Stimulated activated CD4-positive, alpha-beta T cell treated with anti-CD3 and anti-CD28 coated beads, Interleukin-12 subunit alpha, Interleukin-12 subunit beta, amount 100 ng/mL, for 24 hours (primary cell): ENCODE measurements at places on chromosomes 2 and 18.

GRCh38 chr2:177763531-177764265 lies 308.9 kb downstream of the PDE11A start:
- peak; percentile 76 for DNase-seq

- peak; percentile 37 for DNase-seq
Observed at GRCh38 chr2:29920130-29920577, 1.2 kb downstream of the ALK start.

GRCh38 chr2:39525636-39526412 lies 88.7 kb upstream of the MAP4K3 start:
- DNase-seq = no peak

- no peak for DNase-seq
Observed at GRCh38 chr2:98084869-98085238, 2.1 kb upstream of the VWA3B start.

DNA sequence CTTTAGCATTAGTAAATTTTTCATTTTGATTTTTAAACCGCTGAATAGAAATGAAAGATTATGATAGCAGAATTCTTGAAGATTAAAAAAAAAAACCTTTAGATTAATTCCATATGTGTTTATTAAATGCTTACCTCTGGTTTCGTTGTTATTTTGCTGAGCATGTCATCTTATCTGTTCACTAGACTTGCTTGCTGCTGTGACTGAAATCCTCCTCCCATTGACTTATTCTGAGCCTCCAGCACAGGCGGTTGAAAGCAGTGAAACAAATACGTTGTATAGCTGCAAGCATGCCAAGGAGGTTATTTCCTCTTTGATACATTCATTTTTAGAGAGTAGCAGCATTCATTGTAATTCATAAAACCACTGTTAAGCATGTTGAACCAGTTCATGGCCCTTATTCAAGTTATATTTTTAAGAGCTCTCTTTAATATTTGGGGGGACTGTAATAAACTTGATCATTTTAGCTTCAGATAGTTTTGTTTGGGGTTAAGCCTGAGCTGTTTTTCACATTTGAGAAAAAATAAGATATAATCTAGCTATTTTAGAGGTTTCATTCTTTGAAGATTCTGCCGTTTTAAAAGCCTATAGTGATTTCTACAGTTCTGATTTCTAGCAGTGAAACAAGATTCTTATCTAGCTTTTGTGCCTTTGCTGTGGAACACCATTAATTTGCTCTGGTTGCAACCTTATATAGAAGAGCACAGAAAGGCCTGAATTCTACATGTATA lies at the start of gene HTR2B:
Gene HTR2B (minus strand): TSS at position 205 of the 731 bp plus-strand sequence. CDS start 1,278 bp downstream, outside the sequence.
- DNase-seq = no peak

DNA sequence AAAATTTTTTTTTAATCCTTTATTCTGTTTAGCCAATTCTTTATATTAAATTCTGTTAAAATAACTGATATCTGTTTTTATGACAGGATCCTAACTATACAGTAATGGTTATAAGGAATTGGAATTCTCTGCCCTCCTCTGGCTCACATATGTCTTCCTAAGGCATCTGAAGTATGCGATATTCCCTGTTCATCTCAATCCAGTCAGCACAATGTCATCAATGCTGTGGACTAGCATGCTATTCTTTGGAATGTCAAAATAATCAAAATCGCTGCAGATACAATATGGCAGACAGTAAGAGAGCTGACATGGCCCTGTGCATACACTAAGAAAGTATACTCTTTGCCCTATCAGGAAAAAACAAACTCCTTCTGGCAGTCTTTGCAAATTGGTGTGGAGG lies 107.6 kb downstream of the AP1S3 start:
- DNase-seq = no peak

DNA sequence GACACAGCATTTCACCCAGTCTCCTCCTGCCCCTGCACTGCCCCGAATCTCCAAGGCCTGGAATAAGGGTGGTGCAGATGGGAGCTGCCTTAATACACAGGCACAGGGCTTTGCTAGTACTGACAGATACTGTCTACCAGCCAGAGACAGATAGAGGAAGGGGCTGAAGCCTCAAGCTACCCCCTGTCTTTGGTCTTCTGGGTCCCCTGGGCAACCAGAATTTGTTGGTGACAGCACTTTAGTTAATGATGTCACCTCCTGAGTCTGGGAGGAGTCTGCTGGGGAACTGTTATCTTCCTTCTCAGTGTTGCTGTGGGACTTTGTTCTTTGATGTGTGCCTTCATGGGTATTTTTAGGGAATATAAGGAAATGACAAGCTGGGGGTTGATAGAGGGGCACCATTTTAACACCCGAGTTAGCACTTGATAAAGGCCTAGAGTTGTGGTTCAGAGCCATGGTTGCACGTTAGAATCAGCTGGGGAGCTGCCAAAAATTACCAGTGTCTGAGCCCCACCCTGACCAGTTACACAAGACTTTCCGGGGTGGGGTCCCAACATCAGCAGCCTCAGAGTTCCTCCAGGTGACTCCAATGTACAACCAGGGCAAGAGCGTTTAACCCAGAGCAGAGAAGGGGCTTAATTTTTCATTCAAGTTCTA lies 136.8 kb downstream of the SMAD7 start:
- DNase-seq = no peak

- no peak for DNase-seq
Observed at GRCh38 chr2:160920791-160921303, 239.4 kb upstream of the TANK start.

DNA sequence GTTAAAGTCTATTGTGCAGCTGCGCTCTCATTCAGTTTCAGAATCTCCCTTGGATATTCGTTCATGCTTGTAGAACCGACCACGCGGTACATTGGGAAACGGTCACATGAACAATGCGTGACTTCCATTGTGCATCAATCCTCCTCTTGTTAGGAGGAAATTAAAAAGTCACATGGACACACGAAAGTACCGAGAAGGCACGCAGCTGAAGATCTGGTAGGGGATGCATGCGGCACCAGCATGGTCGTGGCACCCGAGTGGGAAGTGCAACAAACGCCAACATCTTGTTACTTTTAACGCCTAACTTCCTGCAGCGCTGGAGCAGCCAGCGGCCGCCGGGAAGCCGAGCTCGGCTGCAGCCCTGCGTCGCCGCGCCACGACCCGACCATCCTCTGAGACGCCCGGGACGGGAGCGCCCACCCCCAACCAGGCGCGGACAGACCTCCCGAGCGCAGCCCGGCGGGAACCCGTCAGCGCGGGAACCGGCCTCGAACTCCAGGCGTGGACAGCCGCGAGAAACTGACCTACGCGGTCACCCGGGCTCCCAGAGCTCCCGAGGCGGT lies 412 bp downstream of the OSBPL1A start:
- DNase-seq = peak; percentile 22

GRCh38 chr2:54763636-54764291 lies 40.3 kb downstream of the EML6 start:
- no peak for DNase-seq

GRCh38 chr2:109185821-109186570 lies 57.0 kb downstream of the SH3RF3 start:
- no peak for DNase-seq

- DNase-seq = no peak
Observed at GRCh38 chr18:79239631-79240030, 156.1 kb upstream of the NFATC1 start.

GRCh38 chr18:63907664-63908063 lies at the start of gene SERPINB10:
Gene SERPINB10 (plus strand): TSS chr18:63907958. CDS start chr18:63915511, 7,553 bp downstream.
- DNase-seq = no peak

GRCh38 chr2:203492965-203493364 lies 42.1 kb downstream of the RAPH1 start:
- no peak for DNase-seq

GRCh38 chr2:120955427-120955826 lies 219.8 kb downstream of the GLI2 start:
- no peak for DNase-seq

DNA sequence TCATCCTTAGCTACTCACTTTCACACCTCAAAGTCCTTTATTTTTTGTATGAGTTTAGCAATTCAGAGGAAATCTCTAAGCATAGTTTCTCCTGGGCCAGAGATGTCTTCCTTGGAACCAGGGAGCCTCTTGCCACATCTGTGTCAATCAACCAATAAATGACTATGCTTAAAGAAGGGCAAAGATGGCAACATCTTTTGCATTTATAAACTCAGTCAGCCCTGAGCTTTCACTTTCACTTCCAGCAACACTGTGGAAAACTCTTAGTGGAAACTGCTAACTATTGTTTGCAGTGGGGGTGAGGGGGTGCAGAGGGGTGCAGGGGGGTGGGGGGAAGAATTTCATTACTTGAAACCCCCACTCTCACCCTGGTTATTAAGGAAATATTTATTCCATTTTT lies 3.4 kb downstream of the ACVR1C start:
- no peak for DNase-seq

- no peak for DNase-seq
Observed at GRCh38 chr2:167140767-167141166, 252.5 kb downstream of the XIRP2 start.

GRCh38 chr2:228762565-228762964 lies 508.5 kb downstream of the PID1 start:
- no peak for DNase-seq

DNA sequence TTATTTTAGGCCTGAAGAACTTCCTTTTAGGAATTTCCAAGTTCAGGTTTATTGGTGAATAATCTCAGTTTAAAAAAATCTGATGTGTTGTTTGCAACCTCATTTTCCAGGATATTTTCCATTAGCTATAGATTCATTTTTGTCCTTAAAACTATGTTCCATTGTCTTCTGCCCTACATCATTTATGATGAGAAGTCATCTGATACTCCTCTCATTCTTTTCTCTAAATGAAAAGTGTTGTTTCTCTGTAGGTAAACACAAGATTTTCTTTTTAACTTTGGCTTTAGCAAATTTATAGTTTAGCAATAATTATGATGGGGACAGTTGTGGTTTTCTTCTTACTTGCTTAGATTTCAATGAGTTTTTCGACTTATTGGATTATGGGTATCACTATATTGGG lies 427.3 kb downstream of the DCDC2C start:
- no peak for DNase-seq

DNA sequence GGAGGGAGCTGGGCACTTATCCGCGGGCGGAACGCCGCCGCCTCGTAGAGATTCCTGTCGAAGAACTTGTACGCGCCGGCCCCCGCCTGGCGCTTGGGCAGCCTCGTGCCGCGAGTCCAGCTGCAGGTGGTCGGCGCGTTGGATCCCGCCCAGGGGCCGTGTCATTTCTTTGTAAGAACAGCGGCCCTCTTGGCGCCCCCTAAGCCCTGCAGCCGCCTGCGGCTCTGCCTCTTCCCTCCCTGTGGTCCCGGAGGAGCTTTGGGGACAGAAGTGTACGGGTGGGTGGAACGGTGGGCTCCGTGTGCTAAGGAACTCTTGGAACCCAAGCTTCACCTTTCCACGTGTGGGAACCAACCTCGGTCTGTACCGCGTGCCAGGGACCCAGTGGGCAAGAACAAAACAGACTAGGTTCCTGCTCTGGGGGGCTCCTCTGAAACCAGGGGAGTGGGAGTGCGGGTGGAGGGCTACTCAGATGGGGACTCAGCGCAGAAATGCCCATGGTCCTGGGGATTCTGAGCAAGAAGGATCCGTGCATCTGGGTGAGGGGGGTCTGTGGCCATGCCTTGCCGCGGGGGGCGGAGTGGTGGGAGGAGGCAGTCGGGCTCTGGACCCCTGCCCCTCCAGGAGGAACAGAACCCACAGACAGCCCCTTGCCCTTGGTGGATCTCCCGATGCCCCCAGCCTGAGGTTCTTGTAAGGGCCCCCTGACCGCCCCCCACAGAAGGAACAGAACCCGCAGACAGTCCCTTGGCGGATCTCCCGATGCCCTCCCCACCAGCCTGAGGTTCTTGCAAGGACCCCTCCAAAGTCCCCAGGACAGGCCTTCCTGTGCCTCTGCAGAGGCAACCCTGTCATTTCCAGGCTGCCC lies 1.5 kb downstream of the GPC1 start:
- DNase-seq = no peak

DNA sequence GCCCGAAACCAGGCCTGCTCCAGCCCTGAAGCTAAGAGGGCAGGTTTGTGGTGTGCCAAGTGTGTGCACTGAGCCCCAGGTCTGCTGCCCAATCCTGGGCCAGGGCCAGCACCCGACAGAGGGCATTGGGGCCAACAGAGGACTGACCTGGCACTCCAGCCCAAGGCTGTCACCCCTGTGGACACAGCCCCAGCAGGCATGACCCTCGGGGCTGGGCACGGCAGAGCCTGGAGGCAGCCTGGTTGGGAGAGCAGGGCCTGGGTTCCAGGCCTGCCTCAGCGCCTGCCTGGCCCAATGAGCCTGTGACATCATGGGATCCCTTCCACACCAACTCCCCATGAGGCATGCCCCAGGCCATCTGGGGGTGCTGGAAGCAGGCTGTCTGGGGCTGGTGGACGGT lies 10.8 kb upstream of the SNED1 start:
- no peak for DNase-seq

GRCh38 chr2:112835061-112835501 lies 1.5 kb downstream of the IL1B start:
- DNase-seq = no peak

- DNase-seq = no peak
Observed at GRCh38 chr2:237895544-237896506, 36.4 kb downstream of the RAMP1 start.

DNA sequence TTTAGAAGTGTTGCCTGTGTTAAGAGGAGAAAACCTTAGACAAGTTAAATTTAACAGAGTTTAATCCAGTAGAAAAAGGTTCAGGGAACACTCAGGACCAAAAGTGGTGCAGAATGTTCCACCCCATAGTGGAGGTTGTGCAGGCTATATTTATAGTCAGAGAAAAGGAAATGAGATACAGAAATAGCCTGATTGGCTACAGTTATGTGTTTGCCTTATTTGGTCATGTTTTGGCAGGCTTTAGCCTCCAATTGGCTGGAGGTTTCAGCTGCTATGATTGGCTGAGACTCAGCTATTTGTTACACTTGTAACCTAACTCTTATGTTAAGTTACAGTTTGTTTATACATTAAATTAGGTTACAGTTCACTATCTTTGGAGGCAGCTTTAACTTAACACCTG lies 4.2 kb downstream of the STAMBP start:
- DNase-seq = no peak

DNA sequence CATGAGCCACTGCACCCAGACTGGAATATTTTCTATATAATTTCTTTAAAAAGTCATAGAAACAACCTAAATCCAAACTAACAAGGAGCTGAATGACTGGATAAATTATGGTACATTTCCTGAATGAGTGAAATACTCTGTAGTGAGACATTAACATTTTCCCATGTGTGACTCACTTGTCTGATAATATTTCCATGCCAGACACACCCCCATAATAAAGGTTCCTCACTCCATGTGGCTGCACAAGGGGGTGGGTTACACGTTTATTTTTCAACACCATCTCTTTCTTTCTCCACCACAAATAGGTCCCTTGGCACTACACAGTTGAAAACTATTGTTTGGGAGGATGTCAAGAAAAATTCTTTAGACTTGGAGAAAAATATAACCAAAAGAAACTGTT lies 266.3 kb upstream of the LYPD1 start:
- DNase-seq = no peak

GRCh38 chr2:233346376-233346775 lies 7.9 kb upstream of the DGKD start:
- DNase-seq = no peak

DNA sequence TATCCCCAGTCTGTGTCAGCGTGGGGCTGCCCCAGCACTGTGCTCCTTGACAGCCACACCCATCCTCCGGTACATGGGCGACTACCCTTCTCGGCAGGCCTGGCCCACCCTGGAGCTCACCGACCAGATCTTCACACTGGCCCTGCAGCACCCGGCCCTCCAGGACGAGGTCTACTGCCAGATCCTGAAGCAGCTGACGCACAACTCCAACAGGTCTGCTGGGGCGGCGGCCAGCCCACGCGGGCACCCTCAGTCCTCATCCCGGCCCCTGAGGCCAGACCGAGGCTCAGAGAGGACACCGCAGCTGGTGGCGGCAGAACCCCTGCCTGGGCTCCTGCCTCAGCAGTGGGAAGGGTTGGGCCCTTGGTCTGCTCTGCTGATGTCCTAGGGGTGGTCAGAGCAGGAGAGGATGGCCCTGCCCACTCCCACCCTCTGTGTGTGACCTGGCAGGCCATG lies 14.4 kb upstream of the GPR17 start:
- DNase-seq = no peak
